Mucosa of gallbladder (tissue), 1 donor: ENCODE measurements at places on chromosomes 4 and X. TPM values are rescaled to one million over a fixed set of nuclear protein-coding genes. Genes with fewer than 3 reads are reported as not detected.

- DNase-seq: no peak
Observed at GRCh38 chr4:123288309-123289025, 108.1 kb upstream of the SPRY1 start.

- no peak for DNase-seq
Observed at GRCh38 chr4:109172301-109172700, 130.2 kb downstream of the COL25A1 start.

SSX2B gene
- 0.26 TPM for total RNA-seq

GRCh38 chr4:159266981-159267868 is 164.3 kb downstream of the RAPGEF2 start:
- no peak for DNase-seq

NSUN7 gene
- total RNA-seq: 5.6 TPM
